ENCODE measurements at places on chromosomes 2 and 18.

DNA sequence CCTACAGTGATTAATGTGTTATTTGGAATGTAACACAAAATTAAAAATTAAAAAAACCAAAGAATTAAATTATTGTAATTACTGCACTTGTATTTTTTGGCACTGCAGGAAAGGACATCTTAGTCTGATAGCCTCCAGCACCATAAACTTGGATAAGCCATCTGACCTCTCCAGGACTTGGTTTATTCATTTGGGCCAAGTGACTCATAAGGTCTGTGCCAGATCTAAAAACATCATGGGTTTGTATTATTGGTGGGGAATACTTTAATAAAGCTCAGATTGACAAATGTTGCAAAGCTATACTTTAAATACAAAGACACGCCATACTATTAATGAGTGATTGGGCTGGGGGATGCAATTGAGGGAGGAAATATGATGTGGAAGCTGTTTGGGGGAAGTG, 225.2 kb downstream of the ZNF521 start:
- no peak for DNase-seq

GRCh38 chr2:190477661-190478454, 56.7 kb downstream of the NEMP2 start:
- no peak for DNase-seq

GRCh38 chr2:184847331-184847730, 249.0 kb downstream of the ZNF804A start:
- DNase-seq = no peak

DNA sequence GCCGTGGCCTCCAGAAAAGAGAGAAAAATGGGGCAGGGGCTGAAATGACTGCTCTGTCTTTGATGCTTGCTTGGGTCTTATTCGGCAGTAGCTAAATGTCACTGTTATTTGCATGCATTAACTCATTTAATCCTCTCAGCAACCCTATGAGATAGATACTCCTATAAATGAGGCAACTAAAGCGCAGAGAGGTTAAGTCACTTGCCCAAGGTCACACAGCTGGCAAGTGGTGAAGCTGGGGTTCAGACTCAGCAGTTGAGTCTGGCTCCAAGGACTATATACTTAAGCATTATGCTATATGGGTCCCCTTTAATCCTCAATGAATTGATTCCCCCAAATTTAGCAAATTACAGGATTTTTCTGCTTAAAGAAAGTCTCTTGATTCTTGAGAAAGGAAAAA, 9.2 kb upstream of the SLC66A3 start:
- DNase-seq = no peak

- no peak for DNase-seq
These were observed 21.2 kb downstream of the ZSCAN30 start for GRCh38 chr18:35268821-35269220.

DNA sequence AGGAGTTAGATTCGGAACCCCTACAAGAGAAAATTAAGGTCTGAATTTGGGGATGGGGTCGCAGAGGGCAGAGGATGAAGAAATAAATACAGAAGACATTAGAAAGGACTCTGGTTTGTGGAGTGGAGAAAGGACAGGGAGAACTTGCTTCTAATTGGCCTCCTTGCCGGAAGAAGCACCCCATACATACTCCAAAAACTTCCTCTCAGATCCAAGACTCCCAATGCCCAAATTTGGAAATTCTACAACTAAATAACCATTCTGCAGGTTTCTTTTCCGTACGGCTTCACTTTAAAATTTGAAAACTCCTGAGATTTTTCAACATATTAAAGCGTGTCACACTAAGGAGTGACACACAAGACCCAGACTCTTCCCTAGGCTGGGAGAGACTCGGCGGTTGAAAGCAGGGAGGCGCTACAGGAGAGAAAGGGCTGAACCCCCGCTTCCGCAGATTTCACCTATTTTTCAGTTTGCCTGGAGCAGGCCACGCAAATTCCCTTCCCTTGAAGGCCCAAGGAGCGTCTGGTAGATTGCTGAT, 478 bp downstream of the CLHC1 start:
- DNase-seq = no peak

- DNase-seq = no peak
These were observed 517.2 kb downstream of the PLCL1 start for GRCh38 chr2:198321522-198322088.

GRCh38 chr2:24220554-24221291, 45.9 kb downstream of the FAM228A start:
- no peak for DNase-seq

DNA sequence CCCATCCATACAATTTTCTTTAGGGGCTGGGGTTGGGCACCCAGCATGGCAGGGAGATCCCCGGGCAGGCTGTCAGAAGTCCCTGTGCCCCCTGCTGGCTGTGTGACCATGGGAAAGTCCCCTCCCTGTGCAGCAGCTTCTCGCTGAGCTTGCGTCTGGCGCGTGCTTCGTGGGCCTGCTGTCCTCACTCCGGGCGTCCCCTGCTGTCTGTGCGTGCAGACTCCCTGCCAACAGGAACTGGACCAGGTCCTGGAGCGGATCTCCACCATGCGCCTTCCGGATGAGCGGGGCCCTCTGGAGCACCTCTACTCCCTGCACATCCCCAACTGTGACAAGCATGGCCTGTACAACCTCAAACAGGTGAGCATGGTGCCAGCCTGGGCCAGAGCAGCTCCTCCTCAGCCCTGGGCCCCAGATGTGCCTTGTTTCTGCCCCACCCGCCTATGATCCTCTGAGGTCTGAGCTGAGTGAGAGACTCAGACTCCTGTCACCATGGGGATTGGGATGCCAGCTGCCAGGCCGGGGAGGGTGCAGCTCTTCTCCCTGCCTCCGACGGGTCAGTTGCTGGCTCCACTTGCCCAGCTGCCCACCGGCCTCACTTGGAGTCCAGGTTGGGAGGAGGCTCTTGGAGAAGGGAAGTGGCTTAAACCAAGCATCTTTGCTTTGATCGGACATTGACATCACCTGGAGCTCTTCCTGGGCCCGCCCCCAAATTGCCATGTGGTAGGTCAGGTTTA, 28.6 kb downstream of the IGFBP2 start:
- no peak for DNase-seq

DNA sequence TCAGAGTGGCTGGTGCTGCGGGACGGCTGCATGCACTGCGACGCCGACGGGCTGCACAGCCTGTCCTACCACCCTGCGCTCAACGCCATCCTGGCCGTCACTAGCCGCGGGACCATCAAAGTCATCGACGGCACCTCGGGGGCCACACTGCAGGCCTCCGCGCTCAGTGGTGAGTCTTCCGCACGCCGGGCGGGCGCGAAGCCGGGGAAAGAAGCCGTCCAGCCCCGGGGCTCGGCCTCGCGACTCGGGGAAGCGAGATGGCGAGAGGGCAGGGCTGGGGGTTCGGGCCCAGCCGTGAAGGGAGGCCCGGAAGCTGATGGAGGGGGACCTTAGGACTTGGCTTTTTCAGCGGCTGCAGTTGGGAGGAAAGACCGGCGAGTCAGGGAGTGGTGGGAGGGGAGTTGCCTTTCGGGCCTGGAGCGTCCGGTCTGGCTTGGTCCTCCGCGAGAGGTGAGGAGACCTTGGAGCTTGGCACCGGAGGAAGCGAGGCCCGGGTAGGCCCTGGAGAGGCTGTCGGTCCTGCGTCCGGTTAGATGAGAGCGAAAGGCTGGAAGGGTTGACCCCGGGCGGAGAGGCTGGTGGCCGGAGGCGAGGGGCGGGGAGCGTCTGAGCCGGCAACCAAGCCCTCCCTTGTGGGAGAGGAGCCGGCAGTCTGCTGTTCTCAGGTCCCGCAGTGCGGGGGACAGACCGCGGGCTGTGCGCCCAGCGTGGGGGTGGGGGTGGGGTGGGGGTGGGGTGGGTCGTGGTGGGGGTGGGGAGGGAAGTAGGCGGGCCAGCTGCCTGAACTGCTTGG, 691 bp downstream of the BIRC6 start:
- DNase-seq = peak; percentile 9

DNA sequence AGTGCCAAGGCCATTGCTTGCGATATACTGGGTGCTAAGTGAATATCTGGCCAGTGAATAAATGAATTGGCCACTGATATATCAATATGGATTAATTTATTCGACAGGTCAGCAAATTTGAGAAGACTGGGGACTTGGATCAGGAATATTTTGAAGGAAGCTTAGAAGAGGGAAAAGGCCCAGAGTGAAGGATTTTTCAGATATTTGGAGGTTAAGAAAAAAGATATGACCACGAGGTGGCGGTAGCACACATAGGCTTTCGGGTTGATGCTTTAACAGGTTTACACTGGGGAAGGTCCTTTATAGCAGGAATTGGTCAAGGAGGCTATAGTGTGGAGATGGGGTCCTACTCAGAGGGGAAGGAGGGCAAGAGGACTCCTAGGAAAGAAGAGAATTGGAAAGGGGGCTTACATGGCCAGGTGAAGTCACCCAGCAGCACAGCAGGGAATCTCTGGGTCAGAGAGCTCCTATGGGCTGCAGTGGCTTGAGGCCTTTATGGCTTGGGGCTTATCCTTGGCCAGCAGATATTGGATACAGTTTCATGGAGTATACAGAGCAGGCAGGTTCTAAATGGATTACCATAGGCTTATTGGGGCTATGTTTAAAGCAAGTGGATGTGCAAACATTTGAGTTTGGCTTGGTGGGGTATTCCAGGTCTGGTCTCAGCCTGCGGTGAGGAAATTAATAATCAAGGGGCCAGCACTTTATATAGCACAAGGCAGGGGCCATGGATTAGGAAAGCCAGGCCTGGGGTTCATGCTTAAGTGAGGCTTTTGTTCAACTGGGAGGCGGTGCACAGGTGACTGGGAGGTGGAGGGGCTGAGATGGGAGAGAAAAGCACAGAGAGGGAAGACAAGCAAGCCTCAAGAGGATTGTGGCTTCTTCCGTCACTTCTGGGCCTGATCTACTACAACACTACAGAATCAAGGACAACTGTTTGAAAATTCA, 9.7 kb downstream of the IL1RN start:
- DNase-seq = no peak

GRCh38 chr18:63238693-63239075, 80.9 kb downstream of the BCL2 start:
- no peak for DNase-seq

DNA sequence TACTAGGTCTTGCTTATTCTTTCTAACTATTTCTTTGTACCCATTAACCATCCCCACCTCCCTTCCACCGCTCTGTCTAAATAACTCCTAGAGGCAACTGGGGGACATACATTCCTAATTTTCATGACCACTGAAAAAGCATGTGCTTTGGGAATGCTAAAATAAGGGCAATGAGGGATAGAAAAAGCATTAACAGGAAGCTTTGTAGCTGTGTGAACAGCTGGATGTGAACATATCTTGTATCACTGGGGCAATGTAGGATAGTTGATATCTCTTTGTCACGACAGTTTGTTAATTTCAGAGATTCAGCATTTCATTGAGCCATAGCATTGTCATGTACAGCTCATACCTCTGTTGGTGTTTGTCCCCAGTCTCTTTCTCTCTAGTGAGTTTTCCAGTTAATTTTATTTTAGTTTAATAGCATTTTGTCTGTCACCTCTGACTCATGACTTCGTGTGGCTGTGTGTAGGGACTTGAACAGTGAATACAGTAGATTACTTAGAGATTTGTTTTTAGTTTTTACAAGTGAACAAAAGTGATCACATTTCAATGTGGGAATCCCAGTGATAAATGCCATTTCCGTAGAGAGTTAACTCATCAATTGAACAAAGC, 230.3 kb upstream of the NRP2 start:
- DNase-seq = no peak

DNA sequence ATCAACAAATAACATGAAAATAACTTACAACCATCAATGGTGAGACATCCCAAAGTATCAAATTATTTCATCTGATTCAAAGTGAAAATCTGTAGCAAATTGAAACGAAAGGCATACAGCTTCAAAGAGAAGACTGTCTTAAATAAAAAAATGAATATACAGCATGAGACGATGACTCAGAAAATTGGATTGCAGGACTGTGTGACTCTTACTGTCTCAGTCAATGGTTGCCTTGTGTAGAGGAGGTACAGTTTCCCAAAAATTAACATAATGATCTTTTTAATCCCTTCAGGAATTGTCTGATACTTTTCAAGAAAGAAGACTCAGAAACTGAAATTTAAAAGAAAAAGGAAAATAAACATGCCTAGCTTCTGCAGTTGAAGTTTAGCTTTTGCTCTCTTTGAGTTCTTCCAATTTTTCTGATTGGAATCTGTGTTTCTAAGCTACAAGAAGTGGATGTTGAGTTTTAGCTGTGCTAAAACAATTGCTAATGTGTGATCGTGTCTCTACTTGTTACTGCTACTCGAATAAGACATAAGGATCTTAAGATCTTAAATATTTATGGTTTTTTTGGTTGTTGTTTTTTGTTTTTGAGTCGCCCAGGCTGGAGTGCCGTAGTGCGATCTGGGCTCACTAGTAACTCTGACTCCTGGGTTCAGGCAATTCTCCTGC, 41.1 kb upstream of the EPB41L3 start:
- no peak for DNase-seq

- no peak for DNase-seq
These were observed 109.5 kb downstream of the EIPR1 start for GRCh38 chr2:3267869-3268704.

DNA sequence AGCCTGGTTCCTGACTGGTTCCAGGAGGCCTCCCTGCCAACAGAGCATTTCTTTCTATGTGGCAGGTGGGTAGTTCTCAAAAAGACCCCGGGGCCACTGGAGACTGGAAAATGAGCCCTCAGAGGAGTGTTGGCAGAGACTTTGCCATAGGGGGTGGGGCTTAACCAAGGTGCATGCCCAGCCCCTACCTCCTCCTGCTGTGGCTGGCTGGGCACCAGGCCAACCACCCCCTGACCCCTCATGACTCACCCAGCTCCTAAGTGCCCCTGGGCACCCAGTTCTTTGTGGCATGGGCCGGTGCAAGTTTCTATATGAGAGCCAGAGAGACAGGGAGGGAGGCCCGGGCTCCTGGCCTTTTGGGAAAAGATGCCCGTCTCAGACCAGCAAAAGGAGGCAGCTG, 98.2 kb upstream of the SMAD2 start:
- no peak for DNase-seq

DNA sequence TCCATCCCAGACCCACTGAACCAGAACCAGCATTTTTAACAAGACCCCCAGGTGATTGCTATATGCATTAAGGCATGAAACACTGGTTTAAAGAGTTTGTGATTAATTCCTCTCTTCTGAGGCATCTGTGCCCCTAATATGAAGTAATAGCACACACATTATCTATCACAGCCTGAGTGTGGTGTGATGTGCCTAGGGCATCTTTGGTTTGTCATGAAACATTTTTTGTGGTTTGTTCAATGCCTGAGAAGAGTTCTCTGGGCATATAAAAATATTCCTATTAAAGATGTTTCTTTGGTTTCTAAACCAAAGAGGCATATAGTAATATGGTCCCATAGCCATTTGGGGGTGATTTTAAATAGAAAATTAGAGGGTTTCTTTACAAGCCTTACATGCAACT, 221.7 kb upstream of the SPOPL start:
- DNase-seq = no peak

Measured in activated T-cell treated with anti-CD3 and anti-CD28 coated beads for 24 hours (primary cell).